ENCODE measurements at places on chromosomes 7 and 10.

GRCh38 chr10:21401196-21401595 lies 124.3 kb downstream of the SKIDA1 start:
- DNase-seq = no peak

GRCh38 chr10:30915146-30915545 lies 116.5 kb downstream of the ZNF438 start:
- DNase-seq = no peak

GRCh38 chr7:3722396-3722922 lies 421.4 kb downstream of the SDK1 start:
- peak; percentile 50 for DNase-seq

DNA sequence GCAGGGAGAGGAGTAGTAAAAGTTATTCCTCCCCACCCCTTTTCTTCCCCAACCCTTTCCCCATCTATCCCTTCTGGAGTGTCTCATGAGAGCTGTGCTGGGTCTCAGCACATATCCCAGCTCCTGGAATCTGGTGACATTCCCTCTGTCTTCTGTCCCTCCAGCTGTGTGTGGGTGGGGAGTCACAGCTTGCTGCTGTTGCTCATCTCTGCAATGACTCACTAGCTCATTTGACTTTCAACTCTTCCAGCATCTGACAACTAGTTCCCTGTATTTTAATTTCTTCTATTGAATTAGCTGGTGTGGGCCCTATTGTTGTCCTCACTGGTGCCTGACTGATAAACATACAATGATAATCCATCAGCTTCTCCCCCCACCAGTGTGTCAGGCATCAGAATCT lies 198.9 kb upstream of the AUTS2 start:
- DNase-seq = peak; percentile 42

GRCh38 chr7:157622000-157622399 lies 285.2 kb downstream of the DNAJB6 start:
- DNase-seq = no peak

GRCh38 chr7:38438970-38439369 lies 165.5 kb upstream of the TARP start:
- no peak for DNase-seq

- DNase-seq = no peak
Measured at GRCh38 chr7:48441848-48442492, 270.7 kb downstream of the ABCA13 start.

DNA sequence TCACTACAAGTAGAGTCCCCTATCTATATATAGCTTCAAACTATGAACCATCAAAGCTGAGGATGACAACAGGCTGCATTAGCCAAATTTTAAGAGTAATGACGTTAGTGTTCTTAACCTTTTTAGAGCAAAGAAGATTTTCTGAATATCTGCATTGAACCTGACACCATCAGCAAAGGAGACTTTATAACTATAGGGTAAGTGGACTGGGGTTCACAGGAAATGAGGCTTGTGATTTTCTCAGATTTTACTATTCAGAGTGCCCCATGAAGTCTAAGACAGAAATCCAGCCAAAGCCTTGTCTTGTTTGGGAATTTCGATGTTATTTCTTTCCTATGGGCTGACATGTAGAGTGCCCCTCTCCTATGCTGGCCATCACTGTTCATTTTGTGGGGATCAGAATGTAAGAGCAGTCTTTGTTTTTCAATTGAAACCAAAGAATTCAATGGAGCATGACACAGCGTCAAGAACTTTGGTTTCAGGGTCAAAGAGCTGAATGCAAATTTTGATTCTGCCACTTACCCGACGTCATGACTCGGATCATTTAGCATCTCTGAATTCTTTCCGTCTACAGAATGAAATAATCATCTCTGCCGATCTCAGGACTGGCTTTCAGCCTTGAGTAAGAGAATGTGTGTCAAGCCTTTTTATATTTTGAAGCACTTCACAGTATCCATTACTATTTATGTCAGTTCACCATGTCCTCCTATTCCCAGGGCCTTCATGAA lies 52.7 kb downstream of the DENND11 start:
- DNase-seq = no peak

GRCh38 chr7:125661-126060 lies 66.7 kb upstream of the FAM20C start:
- no peak for DNase-seq

GRCh38 chr7:141340991-141341390 lies 210.2 kb upstream of the AGK start:
- DNase-seq = no peak

DNA sequence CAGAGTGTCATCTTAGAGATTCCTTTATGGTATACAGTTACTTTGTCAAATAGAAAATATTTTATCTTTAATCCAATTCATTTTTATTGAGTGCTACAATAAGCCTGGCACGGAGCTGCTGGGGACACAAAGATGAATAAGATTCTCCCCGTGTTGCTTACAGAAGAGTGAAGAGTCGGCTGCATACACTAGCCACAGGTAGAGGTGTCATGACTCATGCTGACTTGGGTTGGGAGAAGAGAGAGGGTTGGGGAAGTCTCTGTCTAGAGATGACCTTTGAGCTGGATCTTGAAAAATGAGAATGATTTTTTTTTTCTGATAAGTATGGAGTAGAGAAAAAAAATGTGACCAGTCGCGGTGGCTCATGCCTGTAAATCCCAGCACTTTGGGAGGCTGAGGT lies 289.9 kb upstream of the CELF2 start:
- no peak for DNase-seq

- DNase-seq = no peak
Measured at GRCh38 chr10:4633186-4633585, 192.8 kb upstream of the AKR1E2 start.

- no peak for DNase-seq
Measured at GRCh38 chr7:159205833-159206232, 61.2 kb upstream of the VIPR2 start.

DNA sequence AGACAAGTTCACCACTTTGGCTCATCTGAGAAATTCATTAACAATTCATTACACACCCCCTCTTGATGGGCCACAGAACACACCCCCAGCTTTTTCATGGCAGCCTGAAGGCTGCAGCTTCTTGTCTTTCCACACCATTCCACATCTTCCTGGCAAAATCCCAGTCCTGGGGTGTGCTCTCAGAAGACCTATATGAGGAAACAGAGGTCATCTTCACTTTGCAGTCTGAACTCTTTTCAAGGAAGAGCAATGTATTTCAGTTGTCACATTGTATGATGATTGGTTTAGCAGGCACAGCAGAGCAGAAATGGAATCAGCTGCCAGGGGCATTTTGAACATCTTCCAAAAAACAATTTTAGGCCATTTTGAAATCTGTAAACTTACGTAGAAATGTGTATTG lies 7.8 kb upstream of the LRRC27 start:
- no peak for DNase-seq

DNA sequence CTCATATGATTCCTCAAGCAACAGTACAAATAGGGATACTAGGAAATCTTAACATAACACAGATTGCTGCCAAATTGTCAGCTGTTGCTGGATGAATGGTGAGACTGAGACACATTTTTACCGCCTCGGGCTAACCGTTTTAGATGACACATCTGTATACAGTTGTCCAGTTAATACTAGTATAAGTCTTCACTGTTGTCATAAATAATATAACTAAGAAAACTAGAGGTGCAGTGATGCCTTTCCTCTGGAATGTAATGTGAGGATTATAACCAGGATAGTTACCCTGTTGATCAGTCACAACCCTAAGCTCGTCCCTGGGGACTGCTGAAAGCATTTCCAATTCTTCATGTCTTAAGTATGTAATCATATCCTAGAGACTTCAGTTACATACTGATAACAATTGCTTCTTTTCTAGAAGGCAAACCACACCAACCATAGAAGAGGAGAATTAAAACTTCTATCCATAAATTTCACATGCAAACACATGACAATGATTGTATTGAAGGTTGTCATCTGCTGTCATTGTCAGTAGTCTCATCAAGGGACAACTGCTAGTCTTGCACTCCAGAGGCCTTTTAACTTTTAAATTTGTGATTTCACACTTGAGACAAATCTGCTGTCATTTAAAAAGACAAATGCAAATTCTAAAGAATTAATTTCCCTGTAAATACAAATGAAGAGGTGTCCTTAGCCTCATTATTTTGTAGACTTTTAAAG lies 100.4 kb upstream of the SEMA3D start:
- DNase-seq = no peak

- no peak for DNase-seq
Measured at GRCh38 chr10:113643183-113643582, 20.7 kb downstream of the NRAP start.

DNA sequence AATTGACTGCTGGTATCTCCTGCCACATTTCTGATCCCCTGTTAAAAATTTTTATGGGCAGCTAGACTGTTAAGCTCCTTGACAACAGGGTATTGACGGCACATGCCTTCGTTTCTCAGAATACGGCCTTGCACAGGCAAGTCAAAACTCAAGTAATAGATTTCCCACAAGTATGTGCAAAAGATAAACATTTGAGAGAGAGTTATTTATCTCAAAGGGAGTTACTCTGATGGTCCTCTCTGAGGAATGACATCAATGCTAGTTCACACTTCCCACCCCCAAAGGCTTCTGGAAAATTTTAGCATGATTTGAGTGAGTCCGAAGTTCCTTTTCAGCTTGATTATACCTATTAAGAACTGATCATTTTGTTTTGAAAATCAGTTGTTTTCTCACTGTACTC lies 71.9 kb downstream of the JCAD start:
- no peak for DNase-seq

GRCh38 chr7:70008466-70008865 lies 410.2 kb downstream of the AUTS2 start:
- no peak for DNase-seq

- DNase-seq = no peak
Measured at GRCh38 chr10:131061216-131061615, 250.3 kb downstream of the TCERG1L start.

DNA sequence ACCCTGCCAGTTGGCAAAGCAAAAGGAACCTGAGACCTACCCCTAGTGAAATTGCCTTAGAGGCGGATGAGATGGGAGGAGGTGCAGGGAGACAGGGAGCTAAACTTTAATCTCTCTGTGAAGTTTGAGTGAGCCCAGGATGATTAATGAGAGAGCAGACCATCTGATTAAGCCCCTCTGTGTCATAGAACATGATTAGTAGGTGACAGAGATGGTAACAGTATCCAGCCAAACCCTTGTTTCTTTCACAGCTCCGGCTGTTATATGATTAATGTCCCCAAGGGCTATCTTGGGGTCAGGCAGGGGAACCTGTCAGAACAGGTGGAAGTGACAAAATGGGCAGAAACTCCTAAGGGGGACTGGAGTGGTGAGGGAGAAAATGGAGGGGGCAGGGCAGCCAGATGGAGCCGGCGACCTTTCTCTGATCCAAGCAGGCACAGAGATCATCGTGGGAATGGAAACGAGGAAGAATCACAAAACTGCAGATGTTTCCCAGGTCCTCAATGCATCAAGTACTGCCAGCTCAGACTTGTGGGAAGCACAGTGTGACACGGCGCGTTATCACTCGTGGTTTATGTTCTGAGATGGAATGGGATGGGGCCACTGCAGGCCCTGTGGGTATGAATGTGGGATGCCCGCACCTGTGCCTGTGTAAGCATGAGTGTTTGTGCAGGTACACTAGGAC lies 684.2 kb downstream of the LRMDA start:
- DNase-seq = no peak

DNA sequence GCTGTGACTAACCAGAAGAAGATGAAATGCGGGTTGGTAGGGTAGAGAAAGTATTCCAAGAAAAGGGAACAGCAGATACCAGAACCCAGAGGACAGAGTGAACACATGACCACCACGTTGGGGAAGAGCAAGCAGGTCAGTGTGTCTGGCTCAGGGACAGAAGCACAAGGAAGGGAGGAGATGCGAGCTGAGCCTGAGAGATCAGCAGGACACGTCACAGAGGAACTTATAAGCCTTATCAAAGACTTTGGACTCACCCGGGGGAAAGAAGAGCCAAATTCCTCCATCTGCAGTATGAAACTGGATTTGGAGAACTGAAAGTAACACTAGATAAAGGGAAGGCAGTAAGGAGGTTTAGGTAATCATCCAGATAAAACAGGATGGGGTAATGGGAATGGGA lies 232.1 kb upstream of the NPVF start:
- DNase-seq = no peak

- no peak for DNase-seq
Measured at GRCh38 chr10:26508016-26508415, 69.9 kb downstream of the APBB1IP start.

DNA sequence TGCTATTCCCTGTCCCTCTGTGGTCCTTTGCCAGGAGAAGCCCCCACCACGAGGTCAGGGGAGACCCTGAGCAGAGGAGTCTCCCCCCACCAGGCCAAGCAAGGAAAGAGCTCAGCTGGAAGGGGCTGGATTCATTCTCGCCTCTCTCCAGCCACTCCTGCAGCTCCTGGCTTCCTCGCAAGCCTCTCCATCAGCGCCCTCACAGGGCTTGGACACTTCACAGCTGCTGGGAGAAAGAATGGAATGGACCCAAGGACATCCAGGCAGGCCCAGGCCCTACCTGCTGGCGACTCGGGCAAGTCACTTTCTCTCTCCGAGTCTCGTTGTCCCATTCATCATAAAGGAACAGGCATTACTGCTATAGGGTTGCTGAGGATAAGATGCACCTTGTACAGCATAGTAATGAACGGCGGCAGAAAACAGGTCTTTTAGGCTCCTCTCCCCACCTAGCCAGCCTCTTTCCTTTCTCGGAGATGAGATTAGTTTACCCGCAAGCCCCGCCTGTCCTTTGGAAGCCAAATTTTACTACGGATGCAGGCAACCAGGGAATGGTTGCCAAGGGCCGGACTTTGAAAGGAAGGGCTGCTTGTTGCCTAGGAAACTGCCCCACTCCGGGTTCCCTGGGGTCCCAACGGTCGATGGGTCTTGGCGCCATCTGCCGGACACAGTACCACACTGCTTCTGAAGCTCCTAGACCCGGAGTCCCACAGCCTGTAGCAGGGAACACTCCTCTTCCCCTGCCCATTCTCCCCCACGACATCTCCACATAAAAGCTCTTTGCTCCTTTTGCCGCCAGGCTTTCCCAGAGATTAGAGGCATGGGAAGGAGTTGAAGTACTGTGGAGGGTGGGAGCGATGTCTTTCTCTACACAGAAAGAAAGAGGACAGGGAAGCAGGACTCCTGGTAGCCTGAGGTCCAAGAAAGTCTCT lies 22.3 kb downstream of the IMPDH1 start:
- peak; percentile 99 for DNase-seq
